ENCODE measurements at places on chromosomes 11 and 22.
A peak's percentile ranks its signal among the peaks of the same experiment; 100 is the strongest.

DNA sequence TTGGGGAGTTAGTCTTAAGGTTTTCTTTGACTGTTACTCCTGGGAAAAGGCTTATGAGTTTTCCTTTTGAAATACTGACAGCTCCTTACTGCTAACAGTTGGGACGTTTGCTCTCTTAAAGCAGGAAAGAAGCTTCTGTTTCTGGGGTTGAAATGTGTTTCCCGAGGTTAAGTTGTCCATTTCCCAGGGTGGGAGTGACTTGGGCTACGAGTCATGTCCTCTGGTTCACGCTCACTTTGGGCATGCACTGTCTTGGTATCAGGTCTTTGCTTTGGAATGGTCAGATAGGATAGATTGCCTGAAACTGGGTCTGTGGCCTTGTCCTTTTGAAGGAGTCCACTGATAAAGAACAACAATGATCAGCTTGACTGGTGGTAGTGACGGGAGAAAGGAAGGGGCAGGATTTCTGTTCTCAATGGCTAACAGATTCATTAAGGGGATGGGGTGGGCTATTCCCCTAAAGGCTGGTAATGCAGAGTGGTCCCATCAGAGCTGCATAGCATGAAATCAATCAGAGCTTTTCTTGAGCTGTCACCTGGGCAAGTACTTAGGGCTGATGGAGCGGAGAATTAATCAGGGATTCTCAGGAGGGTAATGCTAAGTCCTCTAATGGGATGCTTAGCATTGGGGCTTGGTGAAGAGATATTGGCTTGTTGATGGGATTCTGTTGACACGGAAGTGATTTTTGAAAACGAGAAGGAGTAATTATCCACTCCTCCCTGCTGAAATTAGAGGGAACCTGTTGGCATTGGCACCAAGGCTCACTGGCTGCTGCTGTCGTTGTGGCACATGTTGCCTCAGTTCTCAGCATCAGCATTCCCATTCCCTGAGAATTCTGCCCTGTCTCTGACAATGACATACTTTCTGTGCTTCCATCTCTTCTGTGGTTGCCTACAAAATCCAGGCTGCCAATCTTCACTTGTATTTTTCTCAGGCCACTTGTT, 81.6 kb downstream of the TEAD1 start:
- DNase-seq = peak; percentile 47

- DNase-seq = no peak
These were observed 20.2 kb upstream of the FEZ1 start for GRCh38 chr11:125516245-125516644.

- peak; percentile 81 for DNase-seq
These were observed 2.2 kb upstream of the C11orf16 start for GRCh38 chr11:8934742-8935488.

GRCh38 chr11:16946477-16947282, 67.5 kb downstream of the PLEKHA7 start:
- no peak for DNase-seq

GRCh38 chr11:119172513-119172912, 4.0 kb downstream of the NLRX1 start:
- DNase-seq = no peak

- DNase-seq = peak; percentile 55
These were observed 14.9 kb downstream of the SLC25A18 start for GRCh38 chr22:17578136-17578754.

- peak; percentile 16 for DNase-seq
These were observed 879 bp downstream of the TMEM121B start for GRCh38 chr22:17120281-17120680.

GRCh38 chr11:28077521-28077920, 30.4 kb downstream of the KIF18A start:
- no peak for DNase-seq

GRCh38 chr11:115920092-115920461, 415.9 kb upstream of the CADM1 start:
- no peak for DNase-seq

DNA sequence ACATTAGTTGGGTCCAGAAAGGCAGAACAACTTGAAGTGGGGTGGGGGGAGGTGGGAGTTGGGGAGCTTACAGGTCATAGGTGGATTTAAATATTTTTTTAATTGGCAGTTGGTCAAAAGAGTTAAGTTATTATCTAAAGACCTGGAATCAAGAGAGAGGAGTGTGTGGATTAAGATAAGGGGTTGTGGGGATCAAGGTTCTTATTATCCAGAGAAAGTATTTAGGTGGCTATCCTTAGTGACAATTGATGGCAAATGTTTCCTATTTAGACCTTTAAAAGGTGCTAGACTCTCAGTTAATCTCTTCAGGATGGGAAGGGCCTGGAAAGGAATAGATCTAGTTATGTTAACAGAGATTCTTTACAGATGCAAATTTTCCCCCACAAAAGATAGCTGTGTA, 120.7 kb upstream of the OR9Q1 start:
- DNase-seq = no peak

- no peak for DNase-seq
These were observed 40.2 kb downstream of the MACROD1 start for GRCh38 chr11:64125676-64126075.

- DNase-seq = no peak
These were observed 138.7 kb downstream of the TRIM29 start for GRCh38 chr11:119999220-119999619.

DNA sequence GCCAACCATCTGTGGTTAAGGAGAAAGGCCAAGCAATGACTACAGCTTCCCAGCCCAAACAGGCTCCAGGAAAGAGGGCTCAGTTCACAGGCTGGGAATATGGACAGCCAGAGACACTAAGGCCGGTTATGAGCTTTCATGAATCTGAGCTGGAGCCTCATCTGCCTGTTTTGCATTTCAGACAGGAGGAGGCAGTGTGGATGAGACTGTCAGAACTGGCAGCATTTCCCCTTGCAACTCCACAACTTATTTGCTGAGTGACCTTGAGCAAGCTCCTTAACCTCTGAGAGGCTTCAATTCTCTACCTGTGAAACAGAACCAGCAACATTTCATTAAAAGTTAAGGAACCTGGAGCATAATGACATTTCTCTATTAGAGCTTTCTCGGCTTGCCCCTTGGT, 264.0 kb downstream of the ETS1 start:
- peak; percentile 29 for DNase-seq

DNA sequence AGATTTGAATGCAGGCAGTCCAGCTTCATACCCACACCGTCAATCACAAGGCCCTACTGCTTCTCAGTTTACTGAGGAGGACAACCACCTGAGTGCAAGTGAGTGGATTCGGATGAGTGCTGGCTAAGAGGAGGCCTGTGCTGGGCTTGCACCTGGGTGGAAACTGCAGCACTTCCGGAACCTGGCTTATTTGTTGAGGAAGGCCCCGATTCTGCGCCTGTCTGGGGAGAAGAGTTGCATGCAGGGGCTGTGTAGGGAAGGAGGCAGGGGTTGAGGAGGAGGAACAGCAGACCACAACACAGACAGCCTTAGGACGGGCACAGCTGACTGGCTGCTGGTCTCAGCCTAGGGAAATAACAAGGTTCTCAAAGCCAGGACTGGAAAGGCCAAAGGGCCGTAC, 20.8 kb downstream of the ABTB2 start:
- no peak for DNase-seq

GRCh38 chr11:73972187-73972586, 10.5 kb downstream of the UCP2 start:
- no peak for DNase-seq

DNA sequence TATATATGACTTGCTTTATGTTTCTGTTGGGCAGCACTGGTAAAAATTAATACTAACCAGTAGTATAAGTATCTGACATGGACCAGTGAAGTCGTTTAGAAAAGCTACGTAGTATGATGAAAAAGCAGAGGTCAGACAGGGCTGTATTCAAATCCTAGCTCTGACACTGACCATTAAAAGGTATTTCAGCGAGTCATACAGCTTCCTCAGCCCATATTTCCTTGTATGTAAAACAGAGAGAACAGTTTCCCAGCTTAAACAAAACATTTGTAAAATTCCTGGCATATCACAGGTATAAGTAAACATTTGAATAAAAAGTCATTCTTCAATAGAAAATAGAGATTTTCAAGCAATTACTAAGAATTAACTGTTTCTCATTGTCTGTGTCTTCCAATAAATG, 4.2 kb downstream of the NOX4 start:
- peak; percentile 21 for DNase-seq

GRCh38 chr11:113446938-113447337, 28.3 kb downstream of the DRD2 start:
- no peak for DNase-seq

DNA sequence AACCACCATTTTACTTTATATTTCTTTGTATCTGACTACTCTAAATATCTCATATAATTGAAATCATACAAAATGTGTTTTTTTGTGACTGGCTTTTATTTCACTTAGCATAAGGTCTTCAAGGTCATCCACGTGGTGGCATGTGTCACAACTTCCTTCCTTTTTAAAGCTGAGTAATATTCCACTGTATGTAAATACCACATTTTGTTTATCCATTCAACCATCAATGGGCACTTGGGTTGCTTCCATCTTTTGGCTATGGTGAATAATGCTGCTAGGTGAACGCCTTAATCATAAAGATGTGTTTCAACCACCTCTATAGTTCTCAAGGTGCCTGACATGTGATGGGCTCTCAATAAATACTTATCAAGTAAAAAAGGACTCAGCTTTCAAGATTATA, 15.5 kb downstream of the RAB30 start:
- DNase-seq = no peak

- no peak for DNase-seq
These were observed 1.4 kb downstream of the ADM start for GRCh38 chr11:10305964-10306918.

- no peak for DNase-seq
These were observed 363.7 kb downstream of the NXPE2 start for GRCh38 chr11:115042002-115042401.

DNA sequence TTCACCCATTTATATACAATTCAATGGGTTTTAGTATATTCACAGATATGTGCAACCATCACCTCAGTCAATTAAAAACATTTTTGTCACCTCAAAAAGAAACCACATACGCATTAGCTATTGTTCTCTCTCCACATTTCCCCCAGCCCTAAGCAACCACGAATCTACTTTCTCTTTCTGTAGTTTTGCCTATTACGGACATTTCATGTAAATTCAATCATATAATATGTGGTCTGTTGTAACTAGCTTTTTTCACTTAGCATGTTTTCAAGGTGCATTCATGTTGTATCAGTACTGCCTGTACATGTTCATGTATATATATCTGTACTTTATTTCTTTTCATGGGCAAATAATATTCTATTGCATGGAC, 104.7 kb upstream of the RRM1 start:
- DNase-seq = no peak

GRCh38 chr11:68302256-68302655, 10.1 kb upstream of the LRP5 start:
- DNase-seq = no peak

- no peak for DNase-seq
These were observed 6.8 kb upstream of the ANKRD13D start for GRCh38 chr11:67282155-67282875.
